ENCODE measurements at places on chromosomes 1 and 21.

DNA sequence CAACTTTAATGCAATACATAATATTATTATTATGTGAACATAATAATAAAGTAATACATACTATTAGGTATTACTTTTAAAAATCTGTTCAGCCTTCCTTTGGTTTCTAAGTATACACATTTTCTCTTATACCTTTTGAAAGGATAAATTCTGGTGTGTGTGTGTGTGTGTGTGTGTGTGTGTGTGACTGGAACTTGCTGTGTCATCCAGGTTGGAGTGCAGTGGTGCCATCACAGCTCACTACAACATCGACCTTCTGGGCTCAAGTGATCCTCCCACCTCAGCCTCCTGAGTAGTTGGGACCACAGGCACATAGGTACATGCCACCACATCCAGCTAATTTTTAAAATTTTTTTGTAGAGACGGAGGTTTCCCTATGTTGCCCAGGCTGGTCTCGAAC lies 88.5 kb downstream of the CCDC30 start:
- no peak for DNase-seq

DNA sequence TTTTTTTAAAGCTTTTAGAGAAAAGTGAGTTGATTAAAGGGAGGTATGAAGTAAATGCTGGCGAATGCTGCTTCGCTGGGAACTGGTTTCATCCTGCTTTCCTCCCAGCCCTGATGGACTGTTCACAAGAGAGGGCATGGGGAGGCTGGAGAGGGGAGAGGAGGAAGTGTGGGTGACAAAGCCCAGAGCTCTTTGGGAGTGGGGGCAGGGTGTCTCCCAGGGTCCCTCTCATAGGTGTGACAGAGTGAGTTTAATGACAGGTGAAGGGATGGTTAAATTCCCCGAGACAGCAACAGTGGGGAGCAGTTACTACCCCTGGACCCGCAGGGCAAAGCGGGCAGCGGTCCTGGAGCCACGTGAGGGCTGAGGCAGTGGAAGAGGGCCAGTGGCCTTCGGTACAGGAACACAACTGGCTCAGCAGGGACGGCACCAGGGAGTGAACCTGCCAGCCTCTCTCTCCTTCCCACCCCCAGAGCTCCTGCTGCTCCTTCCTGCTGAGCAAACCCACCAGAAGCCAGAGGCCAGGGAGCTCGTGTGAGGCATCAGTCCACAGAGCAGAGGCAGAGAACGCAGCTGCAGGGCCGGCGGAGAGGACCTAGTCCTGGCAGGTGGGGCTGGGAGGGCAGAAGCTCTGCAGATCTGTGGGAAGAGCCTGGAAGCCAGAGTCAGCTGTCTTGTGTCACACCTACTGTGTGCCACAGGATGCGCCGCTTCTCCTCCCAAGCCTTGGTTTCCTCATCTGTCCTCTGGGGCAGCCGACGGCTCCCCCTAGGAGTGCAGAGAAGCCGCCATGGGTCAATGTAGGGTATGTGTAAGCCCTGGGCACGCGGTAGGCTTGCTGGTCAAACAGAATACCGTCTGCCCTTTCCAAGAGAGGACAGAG lies 20.9 kb upstream of the LRP8 start:
- no peak for DNase-seq

- no peak for DNase-seq
Observed at GRCh38 chr21:34364921-34365320, 1.1 kb downstream of the KCNE2 start.

- DNase-seq: no peak
Observed at GRCh38 chr1:247829656-247830055, 5.7 kb upstream of the OR14A16 start.

DNA sequence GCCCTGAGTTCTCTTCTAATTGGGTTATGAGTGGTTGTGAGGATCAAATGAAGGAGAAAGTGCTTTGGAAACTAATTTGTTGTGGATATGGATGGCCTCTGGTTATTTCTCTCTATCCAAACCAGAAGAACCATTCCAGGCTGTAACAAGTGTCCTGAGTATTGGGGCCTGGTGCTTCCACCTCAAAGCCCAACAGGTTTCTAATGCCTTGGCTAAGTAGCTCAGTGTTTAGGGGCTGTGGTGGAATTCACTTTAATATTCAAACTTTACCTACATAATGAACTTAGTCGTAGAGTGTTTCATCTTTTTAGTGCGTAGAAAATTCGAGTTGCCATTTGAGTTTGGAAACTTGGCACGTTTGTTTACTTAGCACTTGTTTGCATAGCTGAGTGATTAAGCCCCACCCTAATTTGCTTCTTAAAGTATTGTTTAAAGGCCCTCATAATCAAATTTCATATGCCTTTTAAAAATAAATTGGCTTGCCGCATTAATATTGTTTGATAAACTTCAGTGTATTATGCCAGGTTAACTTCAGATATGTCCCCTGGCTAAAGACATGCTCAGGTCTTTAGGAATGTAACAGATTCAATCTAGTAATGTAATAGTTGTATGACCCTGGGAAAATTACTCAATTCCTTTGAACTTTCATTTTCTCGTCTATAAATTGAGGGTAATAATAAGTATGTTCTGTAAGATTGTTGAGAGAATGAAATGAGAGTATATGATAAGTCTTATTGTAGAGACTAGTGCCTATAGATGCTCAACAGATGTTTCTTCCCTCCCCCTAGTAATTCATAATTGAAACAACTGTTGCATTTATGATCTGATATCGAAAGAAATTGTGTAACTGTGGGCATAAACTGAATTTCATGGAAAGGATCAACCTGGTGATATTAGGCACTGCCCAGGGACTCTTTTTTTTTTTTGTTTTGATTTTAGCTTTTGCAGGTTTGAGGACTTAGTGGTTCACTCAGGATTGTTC lies 1.6 kb downstream of the AGO4 start:
- no peak for DNase-seq

- no peak for DNase-seq
Observed at GRCh38 chr21:14982336-14982735, 82.5 kb downstream of the NRIP1 start.

All from hematopoietic multipotent progenitor cell treated with erythropoietin and hydrocortisone succinate and interleukin-3 and kit ligand, for 6 days (in vitro differentiated cells).